DMS53 (cell line): ENCODE measurements at places on chromosomes 6 and 20.

DNA sequence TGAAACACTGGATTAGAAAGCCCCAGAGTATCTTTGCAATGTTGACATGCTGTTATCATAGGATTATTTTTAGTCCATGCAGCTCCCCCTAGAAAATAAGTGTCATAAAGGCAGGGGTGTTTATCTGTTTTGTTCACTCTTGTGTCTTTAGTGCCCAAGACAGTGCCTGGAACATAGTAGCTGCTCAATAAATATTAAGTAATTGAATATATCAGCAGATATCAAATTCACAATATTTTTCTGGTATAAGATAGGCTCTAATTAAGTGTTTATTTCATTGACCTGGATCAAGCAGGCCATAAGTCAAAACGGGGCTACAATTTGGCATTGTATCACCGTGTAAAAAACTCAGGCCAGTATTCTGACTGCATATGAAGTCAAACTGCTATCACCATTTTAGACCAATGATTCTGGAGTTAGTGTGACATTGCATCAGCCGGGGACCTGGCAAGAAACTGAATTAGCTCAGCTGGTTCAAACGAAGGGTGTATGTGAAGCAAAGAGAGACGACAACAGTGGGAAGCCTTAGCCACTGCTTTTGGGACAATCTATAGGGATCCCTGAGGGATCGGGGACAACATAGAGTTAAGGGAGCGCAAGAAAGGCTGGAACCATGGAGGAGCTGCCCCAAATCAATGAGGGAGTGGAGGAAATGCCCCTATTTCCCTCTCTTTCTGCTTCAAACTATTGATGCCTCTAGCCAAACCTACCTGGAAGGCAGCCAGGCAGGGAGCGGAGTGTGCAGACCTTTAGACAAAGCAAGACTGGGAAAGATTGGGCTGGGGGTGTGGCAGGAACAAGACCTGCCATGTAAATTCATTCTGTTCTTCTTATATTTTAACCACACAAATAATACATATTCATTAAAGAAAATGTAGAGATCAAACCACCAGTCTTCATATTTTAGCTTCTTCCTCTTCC lies 112.2 kb downstream of the PLEKHG1 start:
- DNase-seq: no peak

GRCh38 chr6:135183532-135184440 lies 2.7 kb downstream of the MYB start:
- DNase-seq: peak; percentile 83

GRCh38 chr6:165940366-165940765 lies 227.3 kb downstream of the TBXT start:
- no peak for DNase-seq

- DNase-seq: peak; percentile 97
These were observed 29.8 kb downstream of the RHAG start for GRCh38 chr6:49606721-49607390.

DNA sequence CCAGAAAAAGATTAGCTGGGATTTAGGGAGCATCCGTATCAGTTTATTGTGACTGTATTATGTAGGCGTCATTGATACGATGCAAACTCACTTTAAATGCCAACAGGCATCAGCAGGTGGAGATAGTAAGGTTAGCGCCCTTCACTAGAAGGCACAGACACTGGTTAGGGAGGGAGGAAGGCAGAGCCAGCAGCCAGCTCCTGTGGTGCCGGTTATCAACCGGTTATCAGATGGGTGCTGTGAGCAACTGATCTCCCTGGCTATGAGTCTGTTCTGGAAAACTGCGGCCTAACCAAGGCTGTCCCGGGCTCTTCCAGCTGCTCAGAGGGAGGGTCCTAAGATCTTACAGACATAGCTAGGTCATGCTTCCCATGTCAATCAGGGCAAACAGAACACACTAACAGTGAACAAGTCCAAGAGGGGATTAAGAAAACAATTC lies 47.5 kb upstream of the CD93 start:
- DNase-seq: no peak

GRCh38 chr6:114382406-114382805 lies 39.6 kb upstream of the HS3ST5 start:
- DNase-seq: no peak

DNA sequence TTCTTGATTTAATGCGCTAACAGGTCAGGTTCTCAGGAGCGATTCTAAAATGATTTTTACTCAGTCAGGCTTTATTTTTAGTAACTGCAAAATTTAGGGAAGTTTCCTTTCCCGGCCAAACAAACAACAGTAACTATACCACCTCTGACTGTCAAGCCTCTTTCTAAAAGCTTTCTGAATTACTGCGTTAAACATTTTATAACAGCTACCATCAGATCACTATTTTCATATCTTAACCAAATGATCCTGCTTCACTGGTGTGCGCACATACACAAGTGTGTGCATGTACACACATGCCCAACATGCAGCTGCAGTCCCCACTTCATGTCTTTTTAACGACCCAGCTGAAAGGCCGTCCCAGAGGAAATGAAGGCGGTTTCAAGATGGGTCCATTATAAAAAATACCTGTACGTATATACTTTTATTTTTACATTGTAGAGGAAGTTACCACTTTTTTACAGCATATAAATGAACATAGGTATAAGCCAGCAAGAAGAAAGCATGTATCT lies 25.0 kb downstream of the TMEM242 start:
- DNase-seq: no peak

DNA sequence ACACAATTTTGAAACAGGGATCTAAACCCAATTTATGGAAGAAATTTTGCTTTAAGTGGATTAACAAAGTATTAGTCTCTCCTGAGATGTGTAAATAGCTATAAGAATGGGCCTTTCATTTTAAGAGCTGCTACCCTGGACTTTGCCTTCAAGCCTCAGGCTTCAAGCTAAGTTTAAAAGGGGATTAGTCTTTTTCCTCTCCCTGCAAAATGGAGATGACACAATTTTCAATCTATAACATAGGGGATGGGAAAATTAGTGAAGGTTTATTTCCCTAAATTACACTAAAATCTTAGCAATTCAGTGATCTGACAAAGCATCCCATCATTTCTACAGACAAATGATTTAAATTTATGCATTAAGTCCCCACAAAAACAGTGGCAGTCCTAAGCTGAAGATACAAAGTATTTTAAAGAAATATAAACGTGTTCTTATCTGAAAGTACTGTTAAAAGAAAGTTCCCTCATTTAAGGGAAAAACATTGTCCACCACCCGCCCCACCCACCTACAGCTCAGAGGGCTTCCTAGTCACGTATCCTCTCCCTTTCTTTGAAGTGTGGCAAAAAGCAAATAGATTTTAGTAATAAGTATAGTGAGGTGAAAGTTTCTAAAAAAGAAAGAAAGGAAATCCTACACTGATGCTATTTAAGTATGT lies 14.5 kb downstream of the ARHGAP18 start:
- DNase-seq: no peak

DNA sequence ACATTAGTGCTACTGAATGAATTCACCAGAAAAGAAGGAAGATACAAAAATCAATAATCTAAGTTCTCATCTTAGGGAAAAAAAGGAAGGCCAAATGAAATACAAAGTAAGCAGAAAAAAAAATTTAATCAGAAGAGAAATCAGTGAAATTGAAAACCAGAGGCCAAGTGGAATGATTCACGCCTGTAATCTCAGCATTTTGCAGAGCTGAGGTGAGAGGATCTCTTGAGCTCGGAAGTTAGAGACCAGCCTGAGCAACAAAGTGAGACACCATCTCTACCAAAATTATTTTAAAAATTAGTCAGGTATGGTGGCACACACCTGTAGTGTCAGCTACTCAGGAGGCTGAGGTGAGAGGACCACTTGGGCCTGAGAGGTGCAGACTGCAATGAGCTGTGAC lies 21.2 kb upstream of the ASF1A start:
- no peak for DNase-seq

- no peak for DNase-seq
These were observed 124.0 kb downstream of the OGFRL1 start for GRCh38 chr6:71412559-71413140.

GRCh38 chr6:106188104-106188794 lies 102.1 kb downstream of the PRDM1 start:
- no peak for DNase-seq

DNA sequence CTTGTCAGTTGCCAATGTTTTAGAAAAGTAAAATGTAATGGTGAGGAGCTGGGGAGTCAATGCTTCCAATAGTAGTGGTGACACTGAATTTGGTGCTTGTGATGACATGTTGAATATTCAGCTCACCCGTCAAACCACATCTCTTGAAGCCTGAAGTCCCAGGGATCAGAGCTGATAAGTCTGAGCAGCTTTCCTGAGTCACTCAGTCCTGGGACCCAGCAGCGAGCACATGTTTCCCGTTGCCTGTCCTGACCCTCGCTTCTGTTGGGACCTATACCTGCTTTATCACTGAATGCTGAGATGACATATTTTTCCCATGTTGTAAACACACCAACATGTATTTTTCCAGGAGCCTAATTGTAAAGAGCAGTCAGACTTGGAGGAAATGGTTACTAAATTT lies 693.6 kb downstream of the QKI start:
- no peak for DNase-seq

DNA sequence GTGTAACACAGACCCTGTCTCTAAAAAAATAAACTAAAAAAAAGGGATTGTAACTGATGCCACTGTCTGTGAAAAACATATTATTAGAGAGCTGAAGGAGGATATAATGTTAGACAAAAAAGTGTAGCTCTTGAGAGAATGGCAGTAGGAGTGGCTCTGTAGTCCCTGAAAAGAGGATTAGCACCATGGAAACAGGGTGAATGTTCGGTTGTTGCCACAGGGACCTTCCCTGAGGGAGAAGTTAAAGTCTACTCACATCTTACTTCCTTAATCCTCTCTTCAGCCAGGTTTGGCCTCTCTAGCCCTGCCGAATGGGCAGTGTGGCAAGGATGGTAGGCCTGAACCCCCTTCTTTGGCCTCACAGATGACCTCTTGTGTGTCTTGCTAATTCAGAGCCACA lies 12.1 kb downstream of the SCAND1 start:
- no peak for DNase-seq

DNA sequence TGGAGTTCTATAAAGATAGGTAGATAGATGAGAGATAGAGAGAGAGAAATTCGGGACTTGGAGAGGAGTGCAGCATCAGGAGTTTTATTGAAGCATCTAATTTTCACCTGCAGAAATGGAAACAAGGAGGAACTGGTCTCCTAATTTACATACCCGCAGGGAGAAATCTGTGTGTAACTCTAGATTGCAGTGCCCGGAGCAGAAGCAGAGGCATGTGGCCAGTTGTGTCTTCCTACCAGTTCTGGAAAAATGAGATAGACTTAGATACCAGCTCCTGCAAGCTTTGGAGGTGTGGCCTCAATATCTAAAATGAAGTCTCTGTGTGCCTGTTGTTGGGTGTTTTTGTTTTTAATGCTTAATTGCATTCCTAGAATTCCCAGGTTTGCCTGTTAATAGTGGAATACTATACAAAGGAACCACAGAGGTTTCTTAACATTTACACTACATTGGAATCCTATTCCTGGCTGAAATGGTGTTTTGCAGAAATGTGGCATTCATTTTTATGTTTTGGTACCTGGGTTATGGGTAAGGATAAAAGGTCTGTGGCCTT lies 57.4 kb downstream of the DTD1 start:
- DNase-seq: no peak

DNA sequence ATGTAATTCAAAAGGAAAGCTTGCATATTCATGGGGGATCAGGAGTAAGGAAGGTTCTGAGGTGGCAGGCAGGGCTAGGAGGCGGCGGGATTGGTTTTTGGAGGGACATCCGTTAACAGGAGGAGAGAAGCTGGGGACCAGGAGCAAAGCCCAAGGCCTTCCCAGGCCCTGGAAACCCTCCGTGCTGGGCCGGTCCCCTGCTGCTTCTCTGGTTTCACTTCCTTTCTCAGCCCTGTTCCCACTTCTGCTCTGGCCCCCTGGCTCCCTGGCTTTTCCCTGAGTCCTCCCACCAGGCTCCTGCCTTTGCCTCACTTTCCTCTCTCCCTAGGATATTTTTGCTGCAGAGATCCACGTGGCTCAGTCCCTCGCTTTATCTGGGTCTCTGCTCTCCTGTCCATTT lies 26.4 kb upstream of the SALL4 start:
- no peak for DNase-seq

- peak; percentile 52 for DNase-seq
These were observed 35.3 kb upstream of the PTGIS start for GRCh38 chr20:49603209-49603627.

DNA sequence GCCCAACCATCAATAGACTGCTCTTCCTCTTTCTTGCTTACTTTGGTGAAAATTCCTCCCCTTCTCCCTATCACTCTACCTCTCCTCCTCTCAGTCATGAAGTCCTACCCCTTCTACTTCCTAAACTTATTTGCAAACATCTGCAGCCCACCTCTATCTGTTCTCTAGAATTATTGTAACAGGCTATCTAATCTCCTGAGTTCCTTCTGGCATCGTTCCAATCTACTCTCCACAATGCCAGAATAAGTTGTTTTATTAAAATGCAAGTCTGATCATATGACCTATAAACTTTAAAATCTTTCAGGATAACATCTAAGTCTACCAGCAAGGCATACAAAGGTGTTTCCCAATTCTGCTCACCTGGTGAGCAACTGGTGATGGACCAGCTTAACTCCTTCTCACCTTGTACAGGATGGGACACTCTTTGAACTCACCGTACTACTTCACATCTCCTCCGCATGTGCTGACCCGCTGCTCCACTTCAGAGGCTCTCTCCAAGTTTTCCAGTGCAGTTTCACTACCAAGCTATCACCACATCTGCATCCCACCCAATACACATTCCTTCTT lies 7.9 kb downstream of the CD164 start:
- no peak for DNase-seq

DNA sequence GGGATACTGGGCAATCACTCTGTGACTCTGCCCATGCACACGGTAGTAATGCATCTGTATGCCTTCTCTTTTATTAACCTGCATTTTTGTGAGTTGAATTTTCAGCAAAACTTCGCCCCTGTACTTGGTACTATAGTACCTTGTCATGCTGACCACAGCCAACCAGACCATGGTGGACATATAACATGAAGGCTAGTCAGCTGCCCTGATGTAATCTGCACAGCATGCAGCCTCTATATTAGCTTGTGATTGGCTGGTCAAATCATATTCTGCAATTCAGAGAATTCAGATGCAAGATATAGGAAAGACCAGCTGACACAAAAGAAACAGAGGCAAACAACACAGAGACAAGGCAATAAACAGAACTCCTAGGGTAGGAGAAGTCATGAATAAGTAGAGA lies 200.9 kb upstream of the JARID2 start:
- DNase-seq: no peak

DNA sequence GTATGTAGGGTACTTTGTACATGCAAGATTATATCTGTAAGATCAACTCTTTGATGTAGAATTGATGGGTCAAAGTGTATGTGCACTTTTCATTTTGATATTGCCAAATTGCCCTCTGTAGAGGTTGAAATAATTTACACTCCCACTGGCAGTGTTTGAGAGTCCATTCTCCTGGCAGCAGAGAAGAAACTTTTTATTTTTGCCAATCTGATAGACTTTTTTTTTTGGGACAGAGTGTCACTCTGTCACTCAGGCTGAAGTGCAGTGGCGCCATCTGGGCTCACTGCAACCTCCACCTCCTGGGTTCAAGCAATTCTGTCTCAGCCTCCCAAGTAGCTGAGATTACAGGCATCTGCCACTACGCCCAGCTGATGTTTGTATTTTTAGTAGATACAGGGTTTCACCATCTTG lies 199.2 kb downstream of the ZFAND3 start:
- DNase-seq: no peak

GRCh38 chr6:88163616-88164015 lies 2.5 kb downstream of the CNR1 start:
- no peak for DNase-seq
